Naive thymus-derived CD8-positive, alpha-beta T cell (primary cell): ENCODE measurements at places on chromosomes 2 and 18. TPM values are rescaled to one million over a fixed set of nuclear protein-coding genes. Genes with fewer than 3 reads are reported as not detected.

DNA sequence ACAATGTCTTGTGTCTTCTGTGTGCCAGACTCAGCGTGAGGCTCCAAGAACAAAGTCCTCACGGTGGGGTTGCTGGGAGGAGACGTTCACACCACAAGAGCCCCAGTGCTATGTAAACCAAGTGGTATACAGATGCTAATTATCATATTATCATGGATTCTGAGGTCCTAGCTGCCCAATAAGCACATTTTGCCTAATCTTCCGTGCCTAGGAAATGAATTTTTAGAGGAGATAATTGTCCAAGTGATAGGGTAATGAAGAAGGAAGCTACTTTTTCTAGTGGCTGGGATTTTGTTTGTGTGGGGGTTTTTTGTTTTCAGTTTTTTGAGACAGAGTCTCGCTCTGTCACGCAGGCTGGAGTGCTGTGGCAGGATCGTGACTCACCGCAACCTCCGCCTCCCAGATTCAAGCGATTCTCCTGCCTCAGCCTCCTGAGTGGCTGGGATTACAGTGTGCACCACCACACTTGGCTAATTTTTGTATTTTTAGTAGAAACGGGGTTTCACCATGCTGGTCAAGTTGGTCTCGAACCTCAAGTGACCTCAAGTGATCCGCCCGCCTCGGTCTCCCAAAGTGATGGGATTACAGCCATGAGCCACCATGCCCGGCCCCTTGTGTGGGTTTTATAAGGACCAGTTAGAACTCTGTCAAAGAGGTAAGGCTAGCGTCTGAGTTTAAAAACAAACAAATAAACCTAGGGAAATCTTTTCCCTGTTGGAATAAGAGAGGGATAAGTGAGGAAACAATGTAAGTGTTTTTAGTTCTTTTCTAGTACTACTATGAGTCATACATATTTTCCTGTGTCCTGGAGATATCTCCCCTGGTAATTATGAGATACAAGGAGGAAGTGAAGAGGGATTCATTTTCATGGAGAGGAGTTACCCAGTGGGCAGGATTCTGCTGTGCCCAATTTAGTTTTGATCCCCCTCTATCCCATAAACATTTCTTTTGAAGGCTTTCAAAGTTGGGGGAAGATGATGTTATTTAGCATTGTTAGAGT lies 9.5 kb upstream of the SMAD7 start:
- no peak for DNase-seq
- no peaks in the 10 kb centered on the region for H3K36me3 ChIP-seq
- no peak overlapping the region for H3K4me3 ChIP-seq
- peaks cover 20% of the 10 kb centered on the region for H3K4me1 ChIP-seq
- no peak overlapping the region for H3K27ac ChIP-seq

- no peaks in the 10 kb centered on the region for H3K27me3 ChIP-seq
- no peak overlapping the region for H3K4me3 ChIP-seq
- DNase-seq: peak; percentile 21
- peaks cover 58% of the 10 kb centered on the region for H3K4me1 ChIP-seq
Observed at GRCh38 chr18:67266246-67267237, 250.0 kb downstream of the DSEL start.

- H3K4me3 ChIP-seq: no peak overlapping the region
- H3K4me1 ChIP-seq: peaks cover 32% of the 10 kb centered on the region
- no peaks in the 10 kb centered on the region for H3K27me3 ChIP-seq
- H3K27ac ChIP-seq: no peak overlapping the region
- DNase-seq: no peak
Observed at GRCh38 chr2:218329027-218329825, 27.4 kb upstream of the CATIP start.

The HRH4 gene
- total RNA-seq: not detected

The LYPD1 gene
- not detected for total RNA-seq

DNA sequence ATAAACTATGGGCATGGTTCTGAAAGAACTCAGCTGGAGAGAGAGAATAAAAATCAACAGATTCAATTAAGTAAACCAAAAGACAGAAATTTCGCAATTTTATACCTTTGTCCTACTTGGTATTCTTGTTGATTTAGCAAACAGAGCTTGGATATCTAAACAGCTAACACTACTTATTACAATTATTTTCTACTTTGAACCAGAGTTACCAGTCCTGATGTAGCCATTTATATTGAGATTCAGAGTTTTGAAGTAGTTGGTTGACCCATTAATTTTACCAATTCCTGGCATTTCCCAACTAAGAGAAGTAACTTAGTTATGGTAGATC lies 48.9 kb downstream of the ASXL2 start:
- H3K27ac ChIP-seq: no peak overlapping the region
- no peak overlapping the region for H3K4me3 ChIP-seq
- no peaks in the 10 kb centered on the region for H3K27me3 ChIP-seq
- no peak for DNase-seq
- H3K4me1 ChIP-seq: peaks cover 26% of the 10 kb centered on the region

- no peaks in the 10 kb centered on the region for H3K4me1 ChIP-seq
- H3K27ac ChIP-seq: no peak overlapping the region
- no peaks in the 10 kb centered on the region for H3K27me3 ChIP-seq
- no peaks in the 10 kb centered on the region for H3K36me3 ChIP-seq
- DNase-seq: no peak
- no peak overlapping the region for H3K4me3 ChIP-seq
Observed at GRCh38 chr2:226115102-226115831, 684.4 kb downstream of the IRS1 start.

DNA sequence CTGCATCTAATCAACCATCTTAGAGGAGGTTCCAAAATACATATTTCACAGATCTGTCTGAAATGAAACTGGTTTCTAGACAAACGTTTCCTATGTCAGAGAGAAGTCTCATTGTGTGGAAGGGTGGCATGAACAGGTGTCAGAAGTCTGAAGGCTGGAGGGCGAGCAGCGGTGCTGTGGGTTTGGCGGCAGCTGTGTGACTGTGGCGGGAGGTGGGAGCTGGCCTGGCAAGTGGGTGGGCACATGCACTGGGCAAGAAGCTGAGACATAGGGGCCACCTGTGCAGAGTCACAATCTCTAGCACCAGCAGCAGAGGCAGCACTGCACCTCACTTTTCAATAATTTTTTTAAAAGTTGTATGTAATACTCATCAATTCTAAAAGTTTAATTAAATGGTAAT lies 346.3 kb downstream of the DSC3 start:
- DNase-seq: no peak
- H3K27me3 ChIP-seq: no peaks in the 10 kb centered on the region
- H3K27ac ChIP-seq: no peak overlapping the region
- H3K4me1 ChIP-seq: no peaks in the 10 kb centered on the region
- H3K36me3 ChIP-seq: no peaks in the 10 kb centered on the region
- no peak overlapping the region for H3K4me3 ChIP-seq

The ATP6V1C2 gene
- 0.47 TPM for total RNA-seq

The HOXD8 gene
- not detected for total RNA-seq

The MAP3K19 gene
- not detected for total RNA-seq

DNA sequence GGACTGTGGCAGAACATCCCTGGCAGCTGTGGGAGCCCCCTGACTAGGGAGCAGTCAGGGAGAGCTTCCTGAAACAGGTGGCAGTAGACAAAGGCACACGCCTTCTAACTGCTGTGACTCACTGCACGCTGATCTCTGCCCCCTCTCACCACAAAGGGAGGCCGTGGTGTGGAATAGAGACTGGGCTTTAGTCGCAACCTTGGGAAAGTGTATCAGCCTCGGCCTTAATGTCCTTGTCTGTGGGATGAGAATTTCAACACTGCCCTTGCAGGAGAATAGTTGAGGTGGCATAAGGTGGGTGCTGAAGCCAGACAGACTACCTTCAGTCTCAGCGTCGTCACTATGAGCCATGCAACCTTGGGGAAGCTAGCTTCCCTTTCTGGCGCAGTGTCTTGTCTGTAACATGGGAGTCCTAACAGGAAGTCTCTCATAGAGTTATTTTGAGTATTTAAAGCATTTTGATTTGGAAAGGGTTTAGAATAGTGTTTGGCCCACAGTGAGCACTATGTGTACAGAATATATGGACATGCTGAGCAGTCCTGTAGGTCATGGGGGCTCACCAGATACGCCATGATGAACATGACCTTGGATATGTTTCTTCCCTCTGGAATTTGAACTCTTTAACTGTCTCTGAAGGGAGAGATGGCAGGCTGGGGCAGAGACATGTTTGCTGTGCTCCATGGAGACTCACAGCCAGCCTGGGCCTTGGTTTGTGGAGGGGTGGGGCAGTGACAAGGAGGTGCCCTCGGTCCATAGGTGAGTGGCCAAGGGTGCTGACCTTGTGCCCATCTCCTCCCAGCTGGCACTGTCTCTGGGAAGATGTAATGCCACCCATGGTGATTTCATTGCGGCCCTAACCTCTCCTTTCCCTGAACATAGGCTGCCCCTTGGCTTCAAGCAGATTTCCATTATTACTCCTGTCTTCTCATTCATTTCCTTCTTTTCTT lies 29.5 kb upstream of the SMAD7 start:
- no peak overlapping the region for H3K4me3 ChIP-seq
- peaks cover 8% of the 10 kb centered on the region for H3K4me1 ChIP-seq
- H3K27me3 ChIP-seq: peaks cover 64% of the 10 kb centered on the region
- H3K36me3 ChIP-seq: no peaks in the 10 kb centered on the region
- H3K27ac ChIP-seq: no peak overlapping the region
- DNase-seq: no peak

The SGPP2 gene
- 0.31 TPM for total RNA-seq

- no peak overlapping the region for H3K4me3 ChIP-seq
- no peaks in the 10 kb centered on the region for H3K4me1 ChIP-seq
- no peak for DNase-seq
- H3K27me3 ChIP-seq: no peaks in the 10 kb centered on the region
Observed at GRCh38 chr2:229434187-229434586, 163.1 kb upstream of the PID1 start.

DNA sequence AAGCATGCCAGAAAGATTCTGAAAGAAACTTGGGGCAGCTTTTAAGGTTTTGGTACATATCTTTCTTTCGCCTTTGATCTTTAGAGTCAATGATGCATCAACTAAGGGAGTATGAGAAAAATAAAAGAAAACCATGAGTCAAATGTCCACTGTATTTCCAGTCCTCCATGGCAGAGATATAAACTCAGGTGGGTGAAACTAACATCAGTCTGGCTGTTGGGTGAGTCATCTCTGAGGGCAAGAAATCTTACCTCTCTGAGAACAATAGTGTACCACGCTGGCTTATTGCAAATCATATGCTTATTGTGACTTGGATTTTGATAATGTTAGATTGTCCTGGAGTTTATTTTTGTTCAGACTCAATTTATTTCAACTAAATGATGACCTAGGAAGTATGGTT lies 521.0 kb downstream of the PLCL1 start:
- no peak overlapping the region for H3K27ac ChIP-seq
- H3K27me3 ChIP-seq: peaks cover 36% of the 10 kb centered on the region
- DNase-seq: no peak
